ENCODE measurements at places on chromosomes 16 and 17.

DNA sequence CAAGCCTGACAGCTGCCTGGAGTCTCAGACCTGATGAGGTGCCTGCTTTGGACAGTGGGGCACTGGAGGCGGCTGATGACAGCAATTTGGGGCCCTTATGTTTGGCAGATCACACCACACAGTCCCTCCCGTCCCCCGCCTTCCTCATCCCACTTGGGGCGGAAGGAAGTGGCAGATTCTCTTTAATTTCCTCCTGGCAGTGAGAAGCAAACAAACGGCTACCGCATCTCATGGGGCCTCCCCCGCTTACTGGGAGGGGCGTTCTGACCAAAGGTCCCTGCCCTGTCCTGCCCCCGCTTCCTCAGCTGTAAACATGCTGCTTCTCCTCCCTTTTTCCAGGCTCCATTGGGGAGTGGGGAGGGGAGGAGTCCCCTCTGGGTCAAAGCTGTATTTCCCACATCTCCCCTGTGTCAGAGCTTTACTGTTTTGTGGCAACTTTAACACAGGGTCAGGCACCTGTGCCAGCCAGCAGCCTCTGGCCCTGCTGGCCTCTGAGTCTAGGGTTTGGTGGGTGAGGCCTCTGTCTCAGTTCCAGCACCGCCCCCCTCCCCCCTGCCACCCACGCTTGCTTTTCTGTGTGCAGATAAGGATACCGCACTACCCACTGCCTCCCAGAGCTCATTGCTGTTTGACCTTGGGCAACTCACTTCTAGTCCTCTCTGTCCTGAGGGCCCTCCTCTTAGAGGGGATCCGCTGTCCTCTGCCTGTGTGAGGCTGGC, 5.4 kb upstream of the NFATC3 start:
- DNase-seq: no peak

DNA sequence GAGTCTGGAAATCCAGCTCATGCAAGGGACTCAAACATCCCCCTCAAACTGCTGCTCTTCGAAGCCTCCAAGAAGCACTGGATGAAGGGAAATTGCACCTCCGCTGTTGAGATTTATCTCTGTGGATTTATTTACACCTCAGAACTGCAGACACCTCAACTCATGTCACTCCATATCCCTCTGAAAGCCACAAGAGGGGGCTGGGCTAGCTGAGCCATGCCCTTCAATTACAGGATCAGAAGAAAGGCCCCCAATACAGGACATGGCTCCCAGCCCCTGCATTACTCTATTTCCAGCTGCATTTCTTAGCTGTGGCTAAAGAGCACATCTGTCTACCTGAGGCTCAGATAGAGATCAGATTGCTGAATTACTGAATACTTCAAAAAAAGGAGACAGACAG, 103.1 kb upstream of the DYNLRB2 start:
- DNase-seq: no peak

DNA sequence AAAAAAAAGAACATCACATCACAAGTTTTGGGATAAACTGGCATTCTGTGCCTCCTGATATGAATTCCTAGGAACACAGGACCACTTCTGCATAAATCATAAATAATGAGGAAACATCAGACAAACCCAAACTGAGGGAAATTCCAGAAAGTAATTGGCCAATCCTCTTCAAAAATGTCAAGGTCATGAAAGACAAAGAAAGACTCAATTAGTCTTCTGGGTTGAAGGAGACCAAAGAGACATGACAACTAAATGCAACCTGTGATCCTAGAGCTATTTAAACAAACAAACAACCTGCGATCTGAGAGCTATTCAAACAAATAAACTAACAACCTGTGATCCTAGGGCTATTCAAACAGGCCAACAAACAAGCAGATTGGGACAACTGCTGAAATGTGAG, 144.3 kb downstream of the VPS53 start:
- DNase-seq: no peak

GRCh38 chr16:71894229-71894920, 956 bp upstream of the IST1 start:
- peak; percentile 38 for DNase-seq

- DNase-seq: no peak
These were observed 10.8 kb upstream of the JPT2 start for GRCh38 chr16:1667271-1667670.

DNA sequence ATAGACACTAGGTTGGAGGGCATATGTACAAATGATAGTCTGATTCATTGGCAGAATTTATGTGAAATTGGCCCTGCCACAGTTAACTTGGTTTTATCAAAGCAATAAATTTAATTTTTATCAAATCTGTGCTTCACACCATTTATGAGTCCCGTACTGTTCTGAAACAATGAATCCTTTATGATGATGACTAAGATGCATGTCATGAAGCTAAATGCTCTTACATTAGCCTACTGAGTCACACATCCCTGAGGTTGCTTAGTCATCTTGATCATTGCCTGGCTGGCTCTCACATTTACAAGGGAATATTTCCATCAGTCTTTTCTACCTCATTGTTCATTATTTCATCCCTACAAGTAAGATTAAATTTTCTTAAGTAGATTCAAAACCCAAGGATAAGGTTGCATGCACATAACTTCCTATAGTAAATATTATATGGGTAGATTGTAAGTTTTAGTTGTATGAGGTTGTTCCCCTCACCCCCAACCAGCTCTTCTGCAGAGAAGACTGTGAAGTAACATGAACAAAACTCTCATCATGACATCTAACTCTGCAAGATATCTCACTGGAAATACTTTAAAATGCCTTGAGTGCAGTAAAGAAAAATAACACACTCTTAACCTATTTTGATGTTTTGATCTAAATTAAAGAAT, 170.7 kb downstream of the CYB561 start:
- DNase-seq: peak; percentile 97

GRCh38 chr17:65565559-65565958, 4.1 kb upstream of the AXIN2 start:
- no peak for DNase-seq

- DNase-seq: no peak
These were observed 484.2 kb upstream of the SOX9 start for GRCh38 chr17:71636644-71637043.

DNA sequence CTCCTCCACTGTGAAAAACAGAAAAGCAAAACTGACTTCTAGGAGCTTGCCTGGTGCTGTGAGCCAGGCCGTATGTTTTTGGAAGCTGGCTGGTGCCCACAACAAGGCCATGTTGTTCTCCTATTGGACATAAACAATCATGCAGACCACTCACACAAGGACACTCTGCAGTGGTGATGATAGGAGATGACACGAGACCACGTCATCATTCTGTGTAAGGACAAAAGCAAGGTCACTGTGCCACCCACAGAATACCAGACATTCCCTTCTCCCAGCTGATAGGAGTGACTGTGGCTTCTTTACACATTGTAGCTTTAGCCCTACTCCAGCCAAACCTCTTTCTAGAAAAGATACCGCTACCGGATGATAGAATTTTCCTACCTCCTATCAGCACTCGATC, 47.7 kb upstream of the LCMT1 start:
- no peak for DNase-seq

DNA sequence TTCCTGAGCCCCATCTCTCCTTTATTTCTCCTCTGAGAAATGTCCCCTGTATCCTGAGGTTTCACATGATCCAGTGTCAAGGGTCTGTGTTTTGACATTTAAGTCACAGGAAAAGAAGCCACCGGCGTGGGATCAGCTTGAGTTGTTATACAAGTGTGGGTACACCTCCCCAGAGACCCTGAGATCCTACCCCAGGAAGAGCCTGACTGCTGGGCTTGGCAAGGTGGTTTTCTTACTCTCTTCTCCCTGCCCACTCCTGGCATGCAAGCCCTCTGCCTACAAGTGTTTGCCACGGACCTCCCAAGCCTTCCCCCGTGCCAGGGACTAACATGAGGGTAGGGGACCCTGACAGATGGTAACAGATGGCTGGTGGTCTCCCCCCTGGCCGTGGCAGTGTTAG, 2.8 kb upstream of the ARHGAP27 start:
- DNase-seq: no peak

- DNase-seq: no peak
These were observed 65.1 kb downstream of the SOCS1 start for GRCh38 chr16:11190588-11191560.

- DNase-seq: no peak
These were observed 676 bp downstream of the CPD start for GRCh38 chr17:30379303-30379902.

DNA sequence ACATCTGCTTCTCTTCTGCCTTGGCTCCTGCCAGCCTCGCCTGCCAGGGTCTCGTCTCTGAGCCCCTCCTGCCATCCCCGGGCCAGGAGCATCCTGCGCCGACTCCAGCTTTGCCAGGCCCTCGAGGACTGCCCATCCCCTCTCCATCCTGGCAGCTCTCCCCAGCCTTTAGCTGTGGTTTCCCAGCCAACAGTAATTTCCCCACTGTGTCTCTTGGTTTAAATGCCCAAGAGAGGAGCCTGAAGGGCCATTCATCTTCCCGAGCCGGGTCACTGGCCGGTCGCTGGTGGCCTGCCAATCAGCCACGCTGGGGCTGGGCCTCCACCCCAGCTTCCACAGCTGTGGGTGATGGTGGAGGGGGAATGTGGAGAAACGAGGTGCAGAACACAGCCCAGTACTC, 47.8 kb downstream of the MRC2 start:
- no peak for DNase-seq

GRCh38 chr16:3235856-3236669, 1.1 kb upstream of the ZNF200 start:
- DNase-seq: no peak

GRCh38 chr16:66740533-66740932, 10.9 kb downstream of the DYNC1LI2 start:
- DNase-seq: no peak

DNA sequence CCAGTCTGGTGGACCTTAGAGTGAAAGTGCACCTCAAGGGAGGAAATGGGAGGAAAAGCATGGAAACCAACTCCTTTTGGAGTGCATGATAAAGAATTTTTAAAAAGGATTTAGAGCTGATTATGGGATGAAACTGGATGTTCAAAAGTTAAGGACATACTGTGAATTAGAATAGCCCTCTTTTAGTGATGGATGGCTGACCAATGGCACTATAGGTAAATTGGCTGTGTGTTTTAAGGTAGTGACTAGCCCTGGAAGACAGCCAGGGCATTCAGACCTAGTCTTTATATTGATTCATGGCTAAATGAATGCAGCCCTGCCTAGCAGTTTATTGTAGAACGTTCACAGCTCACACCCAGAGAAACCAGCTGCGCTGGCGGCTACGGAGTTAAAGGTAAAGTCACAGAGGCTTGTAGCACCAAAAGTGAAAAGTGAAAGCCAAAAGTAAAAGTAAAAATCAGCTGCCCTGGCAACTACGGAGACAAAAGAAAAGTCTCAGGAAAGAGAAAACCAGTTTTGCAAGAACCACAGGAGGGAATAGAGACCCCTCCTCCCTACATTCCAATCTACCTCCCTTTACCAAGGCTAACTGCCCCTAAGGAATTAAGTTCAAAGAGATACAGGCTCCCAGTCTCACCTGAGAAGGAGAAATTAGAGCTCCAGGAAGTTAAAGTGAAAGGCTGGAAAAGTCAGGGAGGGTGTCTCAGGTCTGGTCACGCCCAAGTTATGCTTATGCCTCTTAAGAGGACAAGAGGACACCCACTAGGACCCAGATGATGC, 21.8 kb downstream of the ACSM1 start:
- no peak for DNase-seq

GRCh38 chr17:45311760-45312476, 4.9 kb downstream of the MAP3K14 start:
- DNase-seq: peak; percentile 23

DNA sequence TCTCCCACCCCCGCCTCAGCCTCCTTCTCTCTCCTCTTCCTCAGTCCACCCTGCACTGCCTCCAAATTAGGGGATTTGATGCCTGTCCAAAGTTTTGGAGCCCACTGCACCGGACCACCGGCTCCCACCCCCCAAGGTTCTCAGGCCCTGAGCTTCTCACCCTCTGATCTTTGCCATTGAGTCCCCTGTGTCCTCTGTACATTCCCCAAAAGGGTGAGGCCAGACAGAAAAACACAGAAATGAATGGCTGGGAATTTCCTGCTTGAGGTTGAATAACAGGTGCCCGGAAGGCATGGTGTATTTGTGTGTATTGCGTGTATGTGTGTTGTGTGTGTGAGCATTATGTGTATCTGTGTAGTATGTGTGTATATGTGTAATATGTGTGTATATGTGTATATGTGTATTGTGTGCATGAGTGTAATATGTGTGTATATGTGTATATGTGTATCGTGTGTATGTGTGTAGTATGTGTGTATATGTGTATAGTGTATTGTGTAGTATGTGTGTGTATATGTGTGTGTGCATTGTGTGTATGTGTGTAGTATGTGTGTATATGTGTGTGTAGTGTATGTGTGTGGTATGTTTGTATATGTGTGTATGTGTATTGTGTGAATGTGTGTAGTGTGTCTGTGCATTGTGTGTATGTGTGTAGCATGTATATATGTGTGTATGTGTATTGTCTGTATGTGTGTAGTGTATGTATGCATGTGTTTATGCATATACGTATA, 16.0 kb upstream of the CCL17 start:
- no peak for DNase-seq

- no peak for DNase-seq
These were observed 2.9 kb upstream of the WSB1 start for GRCh38 chr17:27290916-27291598.

- no peak for DNase-seq
These were observed 68.6 kb upstream of the GNG13 start for GRCh38 chr16:868846-869822.

- no peak for DNase-seq
These were observed 16.3 kb downstream of the SNX29 start for GRCh38 chr16:11992586-11993524.

GRCh38 chr16:58843675-58844074, 109.6 kb upstream of the GOT2 start:
- DNase-seq: no peak

GRCh38 chr17:81920612-81921536, 2.9 kb upstream of the SIRT7 start:
- DNase-seq: no peak

DNA sequence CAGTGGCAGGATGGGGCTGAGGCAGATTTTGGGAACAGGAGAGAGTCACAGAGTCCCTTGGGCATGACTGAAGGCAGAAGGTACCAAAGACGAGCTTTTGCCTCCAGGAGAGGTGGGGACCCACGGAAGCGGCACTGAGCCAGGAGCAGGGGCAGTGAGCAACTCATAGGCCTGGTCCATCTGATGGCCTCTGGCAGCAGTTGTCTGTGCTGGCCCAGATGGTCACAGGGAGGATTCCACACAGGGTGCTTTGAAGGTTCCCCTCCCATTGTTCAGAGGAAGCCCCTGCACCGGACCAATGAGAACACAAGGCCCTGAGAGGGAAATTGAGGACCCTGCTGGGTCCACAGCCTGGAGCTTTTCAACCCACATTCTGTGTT, 360.3 kb upstream of the TNRC6C start:
- no peak for DNase-seq

GRCh38 chr17:78399693-78400144, 21.3 kb downstream of the PGS1 start:
- no peak for DNase-seq

DNA sequence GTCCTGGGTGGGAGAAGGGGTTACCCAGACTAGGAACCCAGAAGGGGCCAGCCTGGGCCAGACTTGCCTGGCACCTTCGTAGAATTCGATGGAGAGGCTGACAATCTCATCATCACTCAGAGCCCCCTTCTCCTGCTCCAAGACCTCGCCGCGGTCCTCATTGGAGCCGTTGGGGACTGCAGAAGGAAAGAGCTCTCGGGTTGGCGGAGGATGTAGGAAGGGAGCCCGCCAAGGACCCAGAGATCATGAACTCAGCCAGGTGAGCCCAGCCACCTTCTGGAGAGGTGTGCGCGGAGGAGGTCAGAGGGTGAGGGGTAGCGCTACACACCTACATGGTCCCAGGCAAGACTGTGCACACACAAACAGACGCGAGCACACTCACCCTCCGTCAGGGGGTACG, 8.5 kb downstream of the CISD3 start:
- no peak for DNase-seq
